NCI-H446 (cell line): ENCODE measurements at places on chromosomes 6 and 20.

DNA sequence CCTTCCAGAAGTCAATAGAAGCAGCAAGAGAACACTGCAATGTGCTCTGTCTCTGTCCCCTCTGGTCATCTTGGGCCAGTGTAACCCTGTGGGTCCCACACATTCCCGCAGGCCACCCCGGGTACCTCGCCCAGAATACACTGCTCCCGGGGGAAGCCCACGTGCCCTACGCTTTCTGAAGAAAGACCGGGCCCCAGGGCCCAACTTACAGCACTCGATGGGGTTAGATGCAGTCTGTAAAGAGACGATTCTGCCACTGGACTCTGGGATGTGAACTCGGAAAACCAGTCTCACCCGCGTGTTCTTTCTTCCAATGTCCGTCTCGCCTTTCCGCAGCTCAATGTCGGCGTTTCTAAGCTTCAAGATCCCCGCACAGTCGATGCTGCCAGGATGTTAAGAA is 68.7 kb downstream of the NFATC2 start:
- no peak for DNase-seq

DNA sequence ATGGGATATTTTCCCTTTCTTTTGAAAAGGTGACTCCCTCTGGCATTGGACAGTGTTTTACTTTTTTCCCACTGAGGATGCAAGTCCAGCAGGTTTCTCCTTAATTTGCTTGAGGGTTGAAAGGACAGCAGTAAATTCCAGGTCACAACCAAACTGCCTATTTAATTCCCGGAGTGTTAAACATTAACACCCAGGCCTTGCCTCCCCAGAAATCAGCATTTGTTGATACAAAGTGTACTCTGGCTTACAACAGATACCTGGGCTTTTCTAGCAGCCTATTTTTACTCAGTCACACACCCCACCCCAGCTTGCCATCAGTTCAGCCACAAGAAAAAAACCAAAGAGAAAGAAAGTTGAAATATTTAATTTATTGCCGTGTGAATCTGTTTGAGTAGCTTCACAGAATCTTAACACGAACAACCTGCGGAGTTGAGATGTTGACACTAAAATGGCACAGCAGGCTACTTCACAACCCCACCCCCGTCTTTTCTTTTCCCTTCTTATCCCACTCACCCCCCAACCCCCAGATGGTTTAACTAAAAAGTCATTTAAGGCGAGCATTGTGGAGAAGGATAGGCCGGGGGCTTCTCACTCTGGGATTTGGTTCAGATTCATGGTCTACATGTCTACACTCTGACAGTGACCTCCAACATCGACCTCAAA is 45.7 kb downstream of the MYLIP start:
- no peak for DNase-seq

DNA sequence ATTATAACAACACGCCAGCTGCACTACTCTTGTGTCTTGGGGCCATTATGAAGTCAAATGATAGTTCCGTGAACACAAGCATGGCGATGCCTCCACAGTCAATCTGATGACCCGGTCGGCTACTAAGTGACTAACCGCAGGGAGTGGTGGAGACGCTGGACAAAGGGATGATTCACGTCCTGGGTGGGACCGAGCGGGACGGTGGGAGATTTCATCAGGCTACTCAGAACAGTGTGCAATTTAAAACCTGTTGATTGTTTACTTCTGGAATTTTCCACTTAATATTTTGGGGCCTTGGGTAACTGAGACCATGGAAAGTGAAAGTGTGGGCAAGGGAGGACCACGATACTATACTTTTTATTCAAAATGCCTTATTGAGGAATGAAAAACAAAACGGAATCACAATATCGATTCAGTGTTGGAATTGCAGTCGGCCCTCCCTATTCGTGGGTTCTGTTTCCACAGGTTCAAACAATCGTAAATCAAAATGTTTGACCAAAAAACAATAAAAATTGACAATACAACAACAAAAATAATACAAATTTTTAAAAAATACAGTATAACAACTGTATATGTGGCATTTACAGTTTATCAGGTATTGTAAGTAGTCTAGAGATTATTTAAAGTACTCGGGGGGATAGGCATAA is 66.5 kb downstream of the MYLK4 start:
- DNase-seq: no peak

DNA sequence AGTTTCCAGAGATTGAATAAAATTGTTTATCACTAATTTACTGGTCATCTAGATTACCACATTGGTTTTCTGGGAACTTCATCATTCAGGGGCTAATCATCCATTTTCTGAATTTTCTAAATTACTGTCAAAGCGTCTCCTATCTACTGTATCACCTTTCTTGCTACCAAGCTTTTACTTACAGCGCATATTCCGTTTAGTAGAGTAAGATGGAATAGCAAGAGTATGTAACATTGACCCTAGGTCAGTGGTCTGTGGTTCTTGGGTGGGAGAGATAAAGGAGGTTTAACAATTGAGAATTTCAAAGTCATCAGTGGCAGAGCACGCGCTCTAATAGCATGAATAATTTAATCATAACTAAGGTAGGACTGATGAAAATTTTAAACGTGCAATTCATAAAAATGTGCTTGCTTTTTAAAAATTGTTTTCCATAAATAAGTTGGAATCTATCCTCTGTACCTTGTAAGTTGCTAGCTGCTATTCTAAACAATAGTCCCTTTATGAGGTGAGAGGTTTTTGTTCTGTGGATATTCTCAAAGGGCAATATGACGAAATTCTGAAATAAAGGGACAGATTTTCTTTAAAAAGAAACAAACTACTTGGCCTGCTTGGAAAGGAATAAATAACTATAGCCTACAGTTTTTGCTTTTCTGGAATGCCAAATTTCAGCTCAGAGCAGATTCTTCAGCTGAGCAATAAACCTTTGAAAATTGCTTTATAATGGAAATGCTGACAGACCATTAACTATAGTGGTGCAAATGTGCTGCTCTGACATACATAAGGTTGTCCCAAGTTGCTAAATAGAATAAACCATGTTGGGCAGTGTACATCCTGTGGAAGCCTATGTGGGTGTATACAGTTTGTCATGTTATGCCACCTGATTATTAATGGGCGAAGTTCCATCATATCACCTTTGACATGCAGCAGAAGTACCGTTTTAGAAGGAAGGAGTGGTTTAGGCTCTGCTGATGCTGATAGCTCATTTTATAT is 84.1 kb downstream of the ZFAND3 start:
- no peak for DNase-seq

DNA sequence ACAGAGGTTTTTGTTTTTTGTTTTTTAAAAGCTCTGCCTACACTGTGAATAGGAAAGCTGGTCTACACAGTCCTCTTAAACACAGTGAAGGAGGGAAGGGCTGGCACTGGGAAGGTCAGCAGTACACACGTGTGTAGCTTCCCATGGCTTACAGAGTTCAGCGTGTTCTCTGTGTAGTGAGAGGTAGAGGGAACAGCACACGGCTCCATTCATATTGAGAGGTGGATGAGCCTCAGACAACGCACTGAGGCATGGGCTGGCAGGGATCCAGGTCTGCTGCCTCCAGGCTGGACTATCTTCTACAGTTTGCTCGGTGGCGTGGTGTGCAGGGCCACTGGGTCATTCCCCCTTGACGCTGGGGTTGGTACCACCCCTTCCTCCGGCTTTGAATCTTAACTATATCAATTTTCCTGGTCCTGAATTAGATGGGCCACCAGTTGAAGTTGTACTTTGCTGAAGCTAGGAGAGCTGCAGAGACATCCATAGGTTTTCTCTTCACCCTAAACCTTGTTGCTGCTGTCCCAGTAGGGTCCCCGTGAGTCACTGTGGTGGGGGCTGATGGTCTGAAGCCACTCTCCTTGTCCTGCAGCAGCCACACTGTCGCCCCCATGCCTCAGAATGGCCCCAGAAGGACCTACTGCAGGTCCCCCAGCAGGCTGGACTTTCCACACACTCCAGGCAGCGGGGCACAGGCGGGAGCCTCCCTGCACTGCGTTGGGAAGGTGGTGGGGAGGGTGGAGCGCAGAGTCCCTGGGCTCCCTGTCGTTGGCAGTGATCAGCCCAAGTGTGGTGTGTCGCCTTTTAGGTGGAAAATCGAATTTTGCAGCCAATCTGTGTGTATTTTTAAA is 2.0 kb downstream of the ARFGAP1 start:
- DNase-seq: no peak

- DNase-seq: no peak
Observed at GRCh38 chr6:32086661-32087573, 22.2 kb downstream of the TNXB start.

DNA sequence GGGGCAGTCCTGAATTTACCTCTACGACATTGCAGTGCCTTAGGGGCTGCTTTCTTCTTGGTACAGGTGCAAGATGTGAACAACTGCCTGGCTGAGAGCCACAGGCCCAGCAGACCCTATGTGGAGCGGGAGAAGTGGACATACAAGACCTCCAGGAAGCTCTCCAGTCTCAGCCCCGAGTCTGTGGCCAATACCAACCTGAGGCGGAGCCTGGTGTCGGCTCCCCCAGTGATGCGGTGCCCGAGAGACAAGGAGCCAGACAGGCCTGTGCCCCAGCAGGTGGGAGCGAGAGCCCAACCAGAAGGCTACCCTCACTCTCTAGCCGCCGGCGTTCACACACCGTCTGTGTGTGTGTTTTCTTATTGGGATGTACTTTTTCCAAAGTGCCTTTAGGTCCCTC is 59.6 kb downstream of the EFCAB8 start:
- no peak for DNase-seq
